Stomach (tissue), 19 donors: ENCODE measurements at places on chromosomes 12 and 14. TPM values are rescaled to one million over a fixed set of nuclear protein-coding genes. Genes with fewer than 3 reads are reported as not detected.

The PLBD2 gene
- polyA plus RNA-seq = 5.2 TPM

The SELPLG gene
- 3.5 TPM for polyA plus RNA-seq

The TBX3 gene
- polyA plus RNA-seq = 2.5 TPM

The IRAK3 gene
- 3.6 TPM for polyA plus RNA-seq

DNA sequence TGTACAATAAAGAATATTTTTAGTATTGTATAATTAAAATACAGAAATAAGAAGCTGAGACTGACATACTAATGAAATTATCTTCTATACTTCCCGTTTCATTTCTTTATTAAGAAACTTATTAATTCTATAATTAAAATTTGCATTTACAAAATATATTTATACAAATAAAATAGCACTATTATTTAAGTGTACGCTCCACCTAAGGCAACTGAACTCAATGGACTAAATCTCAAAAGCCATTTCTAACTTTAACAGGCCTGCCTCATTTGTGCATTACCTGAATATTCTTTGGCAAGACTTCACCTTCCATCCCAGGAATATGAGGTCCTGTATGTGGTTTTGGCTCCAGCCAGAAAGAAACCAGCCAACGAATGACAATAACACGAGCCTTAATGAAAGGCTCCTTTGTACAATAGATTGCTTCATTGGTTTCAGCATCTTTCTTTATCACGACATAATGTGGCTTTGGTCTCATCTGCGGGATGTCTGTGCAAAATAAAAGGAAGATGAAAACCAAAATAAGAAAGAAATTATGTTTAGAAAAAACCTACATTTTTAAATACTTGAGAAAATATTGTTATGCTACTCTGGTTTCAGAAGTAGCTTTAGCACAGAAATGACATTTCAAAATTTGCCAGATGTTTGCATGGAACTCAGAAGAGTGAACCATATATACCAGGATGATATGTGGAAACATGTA lies 58.7 kb downstream of the RALGAPA1 start:
- no peaks in the 10 kb centered on the region for H3K27me3 ChIP-seq
- H3K4me1 ChIP-seq = peaks cover 7% of the 10 kb centered on the region
- no peak overlapping the region for H3K4me3 ChIP-seq
- no peak for DNase-seq
- peaks cover 75% of the 10 kb centered on the region for H3K36me3 ChIP-seq

DNA sequence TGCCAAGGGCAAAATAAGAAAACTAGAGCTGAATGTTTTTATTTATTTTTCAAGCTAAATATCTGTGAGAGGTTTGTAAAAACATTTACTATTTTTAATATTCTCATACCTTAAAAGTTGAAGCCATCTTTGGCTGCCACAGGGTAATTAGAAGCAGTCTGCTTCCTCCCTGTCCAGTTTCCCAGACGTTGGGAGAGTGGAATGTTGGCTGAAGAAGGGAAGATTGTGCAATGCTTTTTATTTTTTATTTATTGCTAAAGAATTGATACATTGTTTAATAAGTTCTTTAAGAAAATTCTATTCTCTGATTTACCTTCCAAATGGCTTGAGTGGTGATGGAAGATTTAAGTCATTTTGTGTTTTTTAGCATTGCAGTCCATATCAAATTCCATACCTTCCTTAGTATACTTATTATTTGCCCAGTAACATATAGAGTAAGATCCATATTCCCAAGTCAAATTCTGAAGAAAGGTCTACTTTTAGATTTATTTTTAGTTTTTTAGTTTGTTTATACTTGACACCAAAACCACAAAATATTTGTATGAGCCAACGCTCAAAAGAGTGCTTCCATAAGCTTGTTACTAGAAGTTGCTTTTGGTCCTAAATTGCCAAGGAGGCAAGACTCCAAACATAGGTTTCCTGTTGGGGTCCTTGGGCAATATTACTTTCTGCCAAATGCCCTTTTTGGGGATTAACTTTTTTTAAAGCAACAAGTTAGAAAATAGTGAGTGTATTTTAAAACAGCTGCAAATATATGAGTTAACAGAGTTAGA lies 124.0 kb upstream of the CPM start:
- H3K27ac ChIP-seq = peak overlapping the region; percentile 11
- no peaks in the 10 kb centered on the region for H3K36me3 ChIP-seq
- no peak for DNase-seq
- H3K4me1 ChIP-seq = peaks cover 11% of the 10 kb centered on the region
- no peak overlapping the region for H3K4me3 ChIP-seq

DNA sequence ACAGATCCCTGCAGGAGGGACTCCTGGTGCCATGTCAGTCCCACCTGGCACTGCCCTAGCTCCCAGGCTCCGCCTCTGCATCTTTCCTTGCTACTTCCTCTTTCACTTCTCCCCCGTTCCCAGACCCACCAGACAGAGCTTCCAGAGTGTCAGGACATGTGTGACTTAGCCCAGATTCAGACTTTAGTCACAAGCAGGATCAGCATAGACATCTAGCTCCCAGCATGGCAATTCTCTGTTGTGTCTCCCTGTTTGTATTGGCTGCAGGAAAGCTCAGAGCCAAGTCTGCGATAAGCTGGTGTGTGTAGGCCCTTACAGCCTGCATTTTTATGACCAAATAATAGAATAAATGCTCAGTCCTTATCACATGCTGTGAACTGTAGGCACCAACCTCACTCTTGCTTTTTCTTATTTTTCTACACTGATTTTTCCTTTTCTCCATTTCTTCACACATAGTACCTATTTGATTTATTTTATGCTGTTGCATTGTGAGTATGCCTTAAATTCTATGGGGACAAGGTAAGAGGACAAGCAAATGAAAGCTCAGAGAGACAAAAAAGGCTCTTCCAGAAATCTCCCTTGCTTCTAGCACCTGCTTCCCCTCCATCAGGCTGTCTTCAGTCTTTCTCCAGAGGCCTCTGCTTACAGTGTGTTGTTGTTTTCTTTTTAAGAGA lies 5.9 kb downstream of the DHRS2 start:
- H3K27ac ChIP-seq = no peak overlapping the region
- H3K4me3 ChIP-seq = no peak overlapping the region
- H3K36me3 ChIP-seq = no peaks in the 10 kb centered on the region

DNA sequence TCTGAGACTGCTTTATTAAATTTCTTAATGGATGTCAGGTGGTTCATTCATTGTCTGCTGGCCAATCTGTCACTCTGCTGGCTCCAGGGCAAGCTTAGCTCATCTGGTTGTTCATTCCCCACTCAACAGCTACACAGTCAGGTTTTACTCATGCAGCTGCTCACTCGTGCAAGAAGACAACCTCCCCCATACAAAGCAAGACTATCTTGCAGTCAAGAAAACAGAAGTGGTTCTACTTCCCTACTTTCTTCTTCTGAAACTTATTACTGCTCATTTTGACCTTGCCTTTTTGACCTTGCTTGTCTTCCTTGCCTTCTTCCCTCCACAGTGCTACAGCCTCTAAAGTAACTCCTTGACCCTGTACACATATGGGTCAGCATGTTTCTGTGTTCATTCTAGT lies 277.9 kb downstream of the SSPN start:
- peak; percentile 8 for DNase-seq
- no peaks in the 10 kb centered on the region for H3K27me3 ChIP-seq
- no peak overlapping the region for H3K27ac ChIP-seq
- H3K4me3 ChIP-seq = no peak overlapping the region
- peaks cover 31% of the 10 kb centered on the region for H3K36me3 ChIP-seq

- no peaks in the 10 kb centered on the region for H3K27me3 ChIP-seq
- DNase-seq = no peak
- H3K27ac ChIP-seq = no peak overlapping the region
Measured at GRCh38 chr14:70917633-70918032, 10.4 kb downstream of the PCNX1 start.

DNA sequence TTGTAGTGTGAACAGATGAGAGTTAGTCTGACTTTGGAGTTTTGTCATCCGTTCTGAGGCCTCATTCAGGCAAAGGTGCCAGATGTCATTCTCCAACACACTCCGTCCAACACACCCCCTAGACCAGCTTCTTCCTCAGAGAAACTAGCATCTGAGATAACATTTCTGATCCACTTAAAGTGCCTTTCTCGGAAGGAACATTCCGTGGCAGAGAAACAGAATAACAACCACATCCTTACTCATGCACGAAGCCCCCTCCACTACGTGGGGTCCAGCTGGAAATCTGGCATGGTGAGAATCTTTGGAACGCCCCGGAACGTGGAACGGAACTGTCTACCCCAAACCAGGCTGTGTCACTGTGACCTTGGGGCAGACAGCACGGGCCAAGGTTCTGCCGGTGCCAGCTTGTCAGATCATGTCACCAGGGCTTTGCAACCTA lies 17.0 kb upstream of the BCL7A start:
- peak; percentile 37 for DNase-seq
- no peak overlapping the region for H3K4me3 ChIP-seq
- H3K36me3 ChIP-seq = no peaks in the 10 kb centered on the region
- H3K27ac ChIP-seq = no peak overlapping the region
- peaks cover 9% of the 10 kb centered on the region for H3K4me1 ChIP-seq
- H3K27me3 ChIP-seq = peaks cover 5% of the 10 kb centered on the region

DNA sequence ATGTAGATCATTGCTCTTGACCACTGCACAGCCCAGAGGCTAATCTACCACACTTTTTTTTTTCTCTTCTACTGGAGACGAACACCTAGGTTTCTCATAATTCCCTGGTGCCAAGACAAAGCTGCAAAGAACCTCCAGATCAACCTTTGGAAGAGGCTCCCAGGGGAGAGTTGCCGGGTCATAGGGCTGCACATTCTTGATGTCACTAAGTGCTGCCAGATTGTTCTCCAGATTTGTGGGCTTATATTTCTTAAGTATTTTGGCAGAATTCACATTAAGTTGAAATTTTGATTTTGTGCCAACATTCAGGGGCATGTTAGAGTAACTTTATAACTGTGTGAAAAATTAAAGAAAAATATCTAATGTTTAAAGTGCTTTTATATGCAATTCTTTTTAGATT lies 13.5 kb upstream of the PDZRN4 start:
- H3K27me3 ChIP-seq = no peaks in the 10 kb centered on the region
- H3K4me1 ChIP-seq = no peaks in the 10 kb centered on the region
- no peak overlapping the region for H3K4me3 ChIP-seq
- DNase-seq = no peak
- H3K27ac ChIP-seq = no peak overlapping the region
